ENCODE measurements at places on chromosomes 7 and 10.

DNA sequence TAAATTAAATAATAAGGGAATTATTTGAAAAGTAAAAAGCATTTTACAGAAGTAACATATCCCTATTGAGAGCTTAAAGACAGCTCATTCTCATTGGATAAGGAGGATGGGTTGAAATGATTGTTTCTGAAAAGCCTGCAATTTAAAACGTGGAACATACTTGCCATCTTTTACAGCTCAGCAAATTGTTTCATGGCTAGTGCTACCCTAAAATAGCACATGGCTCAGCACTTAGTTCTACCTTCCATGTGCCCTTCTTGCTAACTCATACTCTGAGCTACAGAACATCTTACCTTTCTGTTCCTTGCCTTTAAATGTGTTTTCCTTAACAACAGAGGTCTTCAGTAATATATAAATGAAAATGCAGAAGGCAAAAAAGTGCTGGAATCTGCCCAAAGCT lies 8.6 kb downstream of the SEMA3C start:
- DNase-seq = no peak

- peak; percentile 58 for DNase-seq
Observed at GRCh38 chr10:33005322-33006301, 47.6 kb upstream of the ITGB1 start.

- no peak for DNase-seq
Observed at GRCh38 chr7:149304006-149304405, 42.0 kb downstream of the ZNF783 start.

- DNase-seq = no peak
Observed at GRCh38 chr7:114627231-114627630, 212.6 kb downstream of the FOXP2 start.

GRCh38 chr10:68086910-68087684 lies 12.0 kb upstream of the HERC4 start:
- no peak for DNase-seq

GRCh38 chr7:80785961-80786536 lies 132.8 kb downstream of the SEMA3C start:
- DNase-seq = no peak

GRCh38 chr7:51012569-51013217 lies 230.0 kb upstream of the GRB10 start:
- no peak for DNase-seq
